ENCODE measurements at places on chromosomes 1 and 21.
A peak's percentile ranks its signal among the peaks of the same experiment; 100 is the strongest.

DNA sequence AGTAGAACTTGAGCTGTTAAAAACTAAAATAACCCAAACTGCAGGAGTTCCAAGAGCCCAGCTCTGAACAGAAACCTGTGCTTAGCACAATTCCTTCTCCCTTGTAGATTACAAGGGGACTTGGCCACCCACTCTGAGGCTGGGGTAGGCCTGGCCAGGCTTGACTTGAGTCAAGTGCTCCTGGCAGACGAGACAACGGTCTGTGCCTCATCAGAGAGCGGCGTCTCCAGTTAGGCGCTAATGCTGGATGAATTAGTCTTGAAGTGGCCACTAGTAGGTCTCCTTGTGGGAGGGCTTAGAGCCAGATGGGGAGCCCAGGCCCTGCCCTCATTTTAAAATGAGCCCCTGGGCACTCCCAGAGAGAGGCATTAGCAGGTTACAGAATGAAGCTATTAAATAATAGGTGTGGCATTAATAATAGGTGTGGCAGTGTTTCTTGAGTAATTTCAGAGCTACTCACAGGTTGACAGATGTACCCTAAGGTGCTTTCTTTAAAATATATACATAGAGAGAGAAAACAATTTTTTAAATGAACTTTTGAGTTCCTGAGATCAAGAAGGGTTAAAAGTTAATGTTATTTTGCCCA lies 1.1 kb downstream of the EEIG2 start:
- no peak for DNase-seq

DNA sequence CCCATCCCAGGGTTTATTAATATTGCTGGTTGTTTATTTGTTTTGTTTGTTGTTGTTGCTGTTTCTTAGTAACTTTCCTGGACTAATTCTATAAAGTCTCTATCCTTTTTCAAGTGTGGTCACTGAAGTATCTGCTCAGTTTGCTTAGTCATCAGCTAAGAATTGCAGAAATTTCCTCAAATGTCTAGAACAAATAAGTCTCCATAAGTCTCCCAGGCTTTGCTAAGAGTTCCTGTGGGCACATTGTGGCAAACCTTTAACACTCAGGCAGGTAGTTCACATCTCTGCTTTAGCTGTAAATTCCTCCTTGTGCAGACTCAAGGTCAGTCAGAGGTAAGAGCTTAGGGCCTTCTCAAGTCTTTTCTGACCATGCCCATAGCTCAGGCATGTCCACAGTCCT lies 38.9 kb upstream of the C1orf185 start:
- DNase-seq: no peak

GRCh38 chr1:100671601-100672000 lies 47.9 kb upstream of the VCAM1 start:
- DNase-seq: no peak

- peak; percentile 83 for DNase-seq
Measured at GRCh38 chr1:15936025-15936424, 39.9 kb downstream of the ZBTB17 start.

- DNase-seq: no peak
Measured at GRCh38 chr1:240091614-240092300, at the start of gene FMN2. Gene FMN2 (plus strand): TSS chr1:240091883. CDS start chr1:240092110, 227 bp downstream.

DNA sequence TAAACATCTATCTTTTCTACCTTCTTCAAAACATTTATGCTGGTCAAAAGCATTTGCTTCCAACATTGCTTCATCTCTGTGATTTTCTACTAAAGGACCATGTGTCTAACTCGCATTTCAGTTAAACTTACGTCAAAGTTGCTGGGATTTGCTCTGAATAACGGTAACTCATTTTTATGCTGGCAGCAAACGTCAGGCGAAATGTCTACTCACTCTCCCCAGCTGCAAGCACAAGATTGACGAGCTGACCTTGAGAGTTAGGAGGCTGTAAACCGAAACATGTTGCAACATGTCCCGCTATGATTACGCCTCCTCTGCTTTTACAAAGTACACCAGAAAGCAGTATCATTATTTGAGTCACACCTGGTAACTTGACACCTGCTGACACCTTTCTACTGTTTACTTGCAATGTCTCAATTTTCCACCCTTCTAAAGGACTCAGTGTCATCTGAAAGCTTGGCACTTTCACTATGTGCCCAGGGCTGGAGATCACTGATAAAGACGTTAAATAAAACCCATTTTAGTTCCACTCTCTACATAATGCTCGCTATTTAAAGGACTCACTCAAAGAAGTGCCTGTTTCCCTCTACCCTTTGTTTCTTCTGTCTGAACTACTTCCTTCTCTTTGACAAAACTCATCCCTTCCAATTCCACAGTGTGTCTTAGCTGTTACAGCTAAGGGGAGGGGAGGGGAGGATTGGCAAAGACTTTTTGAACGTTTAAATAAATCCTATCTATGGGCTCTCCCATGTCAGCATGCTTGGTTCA lies 111.9 kb downstream of the PTPN14 start:
- DNase-seq: no peak

- no peak for DNase-seq
Measured at GRCh38 chr1:24052220-24052619, 59.7 kb downstream of the MYOM3 start.

DNA sequence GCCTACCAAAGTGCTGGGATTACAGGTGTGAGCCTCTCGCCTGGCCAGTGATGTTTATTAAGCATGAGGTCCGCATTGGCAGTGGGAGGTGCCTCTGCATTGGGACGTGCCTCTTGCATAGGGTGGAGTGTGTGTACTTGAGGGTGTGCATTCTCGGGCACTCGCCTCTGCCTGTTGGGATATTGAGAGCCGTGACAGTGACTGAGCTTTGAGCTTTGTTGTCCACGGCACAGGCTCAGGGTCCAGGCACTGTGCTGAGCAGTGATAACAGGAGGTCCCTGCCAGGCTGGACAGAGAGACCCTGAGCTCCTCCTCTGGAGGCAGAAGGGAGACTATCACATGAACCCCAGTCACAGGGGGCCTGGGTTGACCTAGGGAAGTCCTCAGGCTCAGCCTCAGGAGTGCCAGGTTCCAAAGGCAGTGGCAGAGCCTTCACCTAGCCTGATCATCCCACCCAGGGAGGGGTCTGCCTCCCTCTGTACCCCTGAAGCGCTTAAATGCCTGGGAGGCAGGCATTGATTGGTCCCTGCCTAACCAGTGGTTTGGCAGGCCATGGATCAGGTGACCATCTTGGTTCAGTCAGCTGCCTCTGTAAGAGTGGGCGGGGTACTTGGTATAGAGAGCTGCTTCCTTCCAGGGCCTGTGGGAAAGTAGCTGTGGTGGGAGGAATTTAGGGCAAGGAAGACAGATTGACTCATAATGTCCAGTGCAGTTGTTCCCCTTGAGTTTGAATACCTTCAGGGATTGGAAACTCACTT lies 213.8 kb upstream of the TMEM51 start:
- DNase-seq: no peak

GRCh38 chr1:41540886-41541591 lies 56.6 kb upstream of the EDN2 start:
- DNase-seq: no peak

DNA sequence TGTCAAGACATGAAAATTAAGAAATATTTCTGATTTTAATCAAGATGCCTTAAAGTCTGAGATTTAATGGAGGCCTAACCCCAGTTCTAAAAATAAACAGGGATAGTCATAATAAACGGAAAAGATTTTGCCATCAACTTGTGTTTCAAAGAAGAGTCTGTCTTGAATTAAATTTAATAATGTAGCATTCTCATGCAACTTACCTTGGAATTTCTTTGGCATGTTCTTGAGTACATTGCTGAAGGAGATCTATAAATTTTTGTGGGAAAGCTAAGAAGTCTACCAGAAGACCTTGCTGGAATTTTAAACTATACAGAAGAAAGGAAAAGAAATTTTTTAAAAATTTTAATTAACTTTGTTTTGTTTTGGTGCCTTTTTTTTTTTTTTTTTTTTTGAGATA lies 10.6 kb downstream of the SASS6 start:
- DNase-seq: no peak

DNA sequence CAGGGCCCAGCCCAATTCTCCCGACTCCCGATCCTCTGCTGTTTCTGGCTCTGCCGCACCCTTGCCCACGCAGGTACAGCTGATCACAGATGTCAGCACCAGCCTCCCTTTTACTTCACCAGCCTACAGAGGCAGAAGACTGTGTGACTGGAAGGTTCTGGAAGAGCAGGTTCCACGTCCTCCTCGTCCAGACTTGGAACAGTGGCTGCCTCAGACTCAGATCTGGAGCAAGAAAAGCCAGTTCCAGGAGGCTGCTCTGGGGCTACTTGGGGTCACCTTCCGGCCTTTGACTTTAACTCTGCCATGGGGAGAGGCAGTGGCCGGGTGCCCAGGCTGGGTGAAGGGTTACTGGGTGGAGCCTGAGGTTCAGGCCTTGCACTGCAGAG lies 16.1 kb upstream of the KLHDC7A start:
- no peak for DNase-seq

- no peak for DNase-seq
Measured at GRCh38 chr1:161059293-161059692, 10.4 kb downstream of the ARHGAP30 start.
